ENCODE measurements at places on chromosomes 6 and 20.
A peak's percentile ranks its signal among the peaks of the same experiment; 100 is the strongest.

DNA sequence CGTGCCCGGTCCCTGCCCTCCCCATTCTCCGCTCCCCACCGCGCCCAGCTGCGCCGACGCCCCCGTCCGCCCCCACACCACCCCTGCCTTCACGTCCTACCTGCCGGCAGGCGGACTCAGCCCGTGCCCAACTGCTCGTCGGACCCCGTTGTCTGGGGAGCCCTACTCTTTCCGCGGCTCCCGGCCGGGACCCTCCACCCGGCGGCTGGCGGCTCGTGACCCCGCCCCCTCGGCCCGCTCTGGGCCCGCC is at the start of gene SERAC1:
TSS of gene SERAC1 (minus strand) at position 223 of the 250 bp plus-strand sequence. CDS start 9,899 bp downstream, outside the sequence.
- no peak for DNase-seq

DNA sequence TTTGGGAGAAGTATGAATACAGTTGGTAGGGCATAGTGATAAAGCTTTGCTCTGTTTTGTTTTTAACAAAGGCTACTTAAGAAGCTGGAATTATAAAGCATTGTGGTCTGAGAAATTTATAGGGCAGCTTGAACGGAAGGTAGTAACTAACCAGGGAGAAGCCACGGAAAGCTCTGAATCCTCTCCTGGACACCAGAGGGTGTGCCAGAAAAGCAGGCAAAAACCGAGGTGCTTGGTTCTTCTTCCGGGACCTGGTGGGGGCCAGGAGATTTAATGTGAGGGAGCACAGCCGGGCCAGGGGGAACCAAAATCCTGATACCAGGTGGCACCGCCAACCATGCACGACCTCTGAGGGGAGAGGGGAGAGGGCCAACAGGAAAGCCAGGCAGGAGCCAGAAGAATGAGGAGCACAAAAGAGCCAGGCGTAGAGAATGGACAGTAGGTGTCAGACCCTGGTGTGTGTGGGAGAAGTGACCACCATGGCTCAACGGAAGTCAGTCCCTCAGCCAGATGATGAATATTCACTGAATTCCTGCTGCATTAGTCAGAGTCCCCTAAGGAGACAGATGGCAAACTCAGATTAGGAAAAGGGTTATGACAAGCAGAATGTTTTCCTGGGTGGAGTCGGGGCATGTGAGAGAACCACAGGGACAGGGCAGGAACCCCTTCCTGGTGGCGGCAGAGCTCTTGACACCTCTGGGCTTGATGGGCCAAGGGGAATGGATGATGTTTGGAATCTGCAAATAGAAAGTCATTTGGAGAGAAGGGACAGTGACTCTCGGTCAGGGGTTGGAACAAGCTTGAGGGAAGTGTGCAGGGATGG is 262.3 kb downstream of the ZNF217 start:
- peak; percentile 15 for DNase-seq

DNA sequence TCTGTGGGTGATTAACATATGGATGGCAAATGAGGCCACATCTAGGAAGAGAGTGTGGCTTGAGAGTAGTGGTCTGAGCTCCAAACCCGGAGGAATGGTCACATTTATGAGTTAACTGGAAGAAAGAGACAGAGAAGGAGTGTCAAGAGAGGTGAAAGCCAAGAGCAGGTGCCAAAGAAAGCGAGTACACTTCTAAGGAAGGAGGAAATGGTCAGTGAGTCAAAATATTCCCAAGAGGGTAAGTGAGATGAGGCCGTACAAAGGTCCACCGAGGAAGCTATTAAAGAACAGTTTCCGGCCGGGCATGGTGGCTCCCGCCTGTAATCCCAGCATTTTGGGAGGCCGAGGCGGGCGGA is 104.5 kb upstream of the RNF24 start:
- DNase-seq = no peak

DNA sequence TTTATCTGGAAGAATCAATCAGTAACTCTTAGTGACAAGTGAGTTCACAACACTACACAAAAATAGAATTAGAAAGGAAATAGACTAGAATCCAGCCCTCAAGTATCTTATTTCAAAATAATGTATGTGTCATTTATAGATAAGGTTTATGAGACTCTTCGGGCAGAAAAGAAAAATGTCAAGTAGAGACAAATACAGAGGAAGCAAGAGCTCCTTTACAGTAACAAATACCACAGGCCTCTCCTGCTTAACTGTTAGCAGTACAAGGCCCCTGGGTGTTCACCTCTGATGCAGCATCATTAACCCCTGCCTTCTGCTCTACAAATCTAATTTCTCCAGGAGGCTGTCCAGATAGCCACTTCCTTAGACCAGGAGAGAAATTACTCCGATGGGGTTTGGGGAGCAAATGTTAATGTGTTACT is 76.7 kb downstream of the UBE3D start:
- DNase-seq = peak; percentile 53

- DNase-seq = peak; percentile 34
Observed at GRCh38 chr6:126176282-126176681, 163.6 kb upstream of the CENPW start.

DNA sequence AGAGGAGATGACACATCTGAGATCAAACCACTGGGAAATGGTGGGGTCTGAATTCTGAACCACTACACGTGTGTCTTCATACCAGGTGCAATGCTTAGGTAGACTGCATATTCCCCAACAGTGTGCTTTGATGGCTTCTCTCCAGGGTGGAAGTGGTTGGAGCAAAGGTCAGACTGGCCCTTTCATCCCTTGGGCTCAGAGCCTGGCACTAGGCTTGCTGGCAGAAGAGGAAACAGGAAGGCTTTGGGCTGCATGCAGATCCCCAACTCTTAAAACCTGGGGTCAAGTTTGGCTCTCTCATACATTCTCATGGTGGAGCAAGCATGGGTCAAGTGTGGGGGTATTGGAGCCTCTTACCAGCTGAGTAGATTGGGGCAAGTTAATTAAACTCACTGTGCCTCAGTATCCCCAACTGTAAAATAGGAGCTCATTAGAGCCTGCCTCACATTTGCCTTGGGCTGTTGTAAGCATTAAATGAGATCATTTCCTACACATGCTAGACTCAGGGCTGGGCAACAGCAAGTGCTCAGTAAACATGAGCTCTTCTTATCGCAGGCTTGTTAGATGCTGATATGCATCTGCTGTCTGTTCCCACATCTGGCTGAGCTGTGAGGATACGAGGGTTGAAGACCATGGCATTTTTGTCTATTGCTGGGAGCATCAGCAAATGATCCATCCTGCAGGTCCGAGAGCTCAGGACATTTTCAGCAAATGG is 51.6 kb upstream of the FAM83D start:
- no peak for DNase-seq

DNA sequence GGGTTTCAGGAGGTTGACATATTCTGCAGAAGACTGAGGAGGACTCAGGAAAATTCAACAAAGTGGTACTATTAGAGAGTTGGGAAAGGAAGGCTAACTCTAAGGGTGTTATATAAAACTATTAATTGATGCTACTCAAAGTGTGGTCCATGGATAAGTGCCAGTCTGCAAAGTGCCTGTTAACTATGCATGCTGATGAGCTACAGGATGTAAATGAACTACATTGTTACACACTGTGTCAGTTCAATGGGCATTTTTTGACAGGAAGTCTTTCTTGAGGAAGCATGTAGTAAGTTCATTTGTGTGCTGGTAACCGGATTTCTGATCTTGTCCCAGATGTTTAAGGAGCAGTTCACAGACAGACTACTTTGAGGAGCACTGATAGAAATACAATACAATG is 75.6 kb downstream of the KLHL32 start:
- DNase-seq = no peak

DNA sequence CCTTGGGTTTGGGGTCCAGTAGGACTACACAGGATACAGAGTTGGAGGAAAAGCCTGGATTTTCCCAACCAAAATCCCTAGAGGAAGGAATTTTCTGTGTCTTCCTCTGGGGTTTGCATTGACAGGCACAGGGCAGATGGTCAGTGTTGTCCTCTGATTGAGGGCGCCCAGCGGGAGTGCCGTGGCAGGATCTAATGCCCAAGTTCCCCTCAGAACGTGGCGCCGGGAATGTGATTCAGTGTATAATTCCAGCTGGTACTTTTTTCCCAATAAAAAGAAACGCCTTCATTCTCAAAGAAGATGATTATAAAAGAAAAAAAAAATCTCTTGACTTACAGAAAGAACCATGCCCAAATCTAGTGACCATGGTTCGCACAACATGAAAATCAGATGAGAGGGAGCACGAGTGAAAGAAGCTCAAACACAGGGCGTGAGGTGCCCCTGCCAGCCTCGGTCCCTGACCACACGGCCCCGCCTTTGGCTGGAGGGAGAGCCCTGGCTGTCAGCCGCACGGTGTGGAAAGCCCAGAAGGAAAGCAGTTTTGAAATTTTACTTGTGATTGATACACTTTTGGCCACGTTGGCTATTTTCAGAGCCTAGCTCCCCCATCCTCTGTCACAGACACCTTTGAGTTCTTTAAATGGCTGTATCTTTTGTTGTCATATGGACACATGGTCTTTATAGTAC is 31.6 kb downstream of the VEGFA start:
- DNase-seq = no peak

DNA sequence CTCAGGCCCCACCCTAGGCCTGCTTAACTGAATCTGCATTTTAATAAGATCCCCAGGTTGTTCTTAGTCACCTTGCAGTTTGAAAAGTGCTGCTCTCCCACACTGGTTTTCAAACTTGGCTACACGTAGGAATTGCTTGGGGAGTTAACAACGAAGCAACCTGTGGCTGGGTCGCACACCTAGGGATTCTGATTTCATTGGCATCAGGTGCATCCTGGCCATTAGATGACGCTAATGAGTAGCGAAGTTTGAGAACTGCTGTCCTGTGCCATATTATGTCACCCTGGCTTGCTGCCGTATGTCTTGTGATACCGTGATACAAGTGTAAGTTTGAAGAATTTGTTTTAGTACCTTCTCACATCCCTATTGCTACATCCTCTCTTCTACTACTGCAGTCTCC is 28.2 kb upstream of the FUCA2 start:
- no peak for DNase-seq

GRCh38 chr20:14407336-14407735 is 69.9 kb upstream of the FLRT3 start:
- no peak for DNase-seq

DNA sequence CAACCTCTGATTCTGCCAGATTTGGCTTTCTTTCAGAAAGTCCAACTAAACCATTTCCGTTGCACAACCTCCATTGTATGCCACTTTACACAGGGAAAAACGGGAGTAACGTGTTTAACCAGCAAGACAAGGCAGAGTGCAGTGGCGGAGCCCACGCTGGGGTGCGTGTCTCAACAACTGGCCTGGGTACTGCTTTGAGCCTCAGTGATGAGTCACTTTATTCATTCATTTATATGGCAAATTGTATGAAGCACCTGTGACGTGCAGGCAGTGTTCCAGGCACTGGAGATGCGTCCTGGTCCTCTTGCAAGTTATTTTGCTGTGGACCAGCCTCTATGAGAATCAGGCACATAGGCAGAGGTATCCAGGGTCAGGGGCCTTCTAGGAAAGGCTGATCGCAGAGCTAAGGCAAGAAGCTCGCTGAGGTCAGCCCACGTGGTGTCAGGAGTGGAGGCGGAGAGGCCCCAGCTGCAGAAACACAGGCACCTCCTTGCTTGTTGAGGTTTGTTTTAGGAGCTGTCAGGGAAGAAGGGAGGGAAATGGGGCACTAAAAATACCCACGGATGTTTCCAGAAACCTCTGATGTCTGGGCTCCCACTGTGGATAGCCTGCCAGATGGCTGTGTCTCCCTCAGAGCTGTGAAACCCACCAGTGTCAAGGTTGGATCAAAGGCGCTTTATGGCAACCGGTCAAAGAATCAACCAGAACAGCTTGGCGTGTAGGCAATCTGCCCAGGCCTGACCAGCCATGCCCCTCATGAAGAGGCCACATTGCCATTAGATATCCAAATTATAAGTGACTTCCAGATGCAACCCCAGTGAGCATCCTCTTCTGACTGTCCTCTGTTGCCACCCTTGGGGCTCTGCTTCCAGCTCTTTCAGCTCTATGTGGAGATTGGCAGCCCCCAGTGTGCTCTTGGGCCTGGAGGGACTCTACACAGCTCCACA is 157.2 kb downstream of the CD83 start:
- no peak for DNase-seq

DNA sequence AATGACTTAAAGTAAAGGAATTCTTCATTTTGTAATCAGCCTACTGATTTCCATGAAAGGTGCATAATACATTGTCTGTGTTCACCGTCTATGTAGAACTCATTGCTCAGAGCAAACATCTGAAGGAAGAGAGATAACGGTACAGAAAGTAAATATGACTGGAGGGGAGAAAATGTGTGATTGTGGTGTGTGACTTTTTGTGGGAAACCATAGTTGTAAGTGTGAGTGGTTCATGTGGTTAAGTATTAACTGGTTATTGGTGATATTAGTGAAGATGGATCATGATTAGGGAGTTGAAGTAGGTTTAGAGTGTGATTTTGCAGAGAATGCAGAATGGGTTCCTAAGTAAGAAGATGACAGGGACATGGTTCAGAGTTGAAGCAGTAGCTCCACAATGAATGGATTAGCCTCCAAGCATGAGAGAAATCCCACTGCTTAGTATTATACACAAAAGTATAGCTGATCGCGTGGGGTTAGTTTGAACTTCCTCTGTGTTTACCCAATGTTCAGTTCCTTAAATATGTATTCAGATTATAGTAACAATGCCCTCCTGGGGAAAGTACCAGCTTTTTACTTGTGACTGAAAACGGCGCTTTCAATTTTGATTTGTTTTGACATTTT is 368.9 kb downstream of the UTRN start:
- no peak for DNase-seq

- no peak for DNase-seq
Observed at GRCh38 chr6:66291905-66292304, 584.9 kb upstream of the EYS start.

DNA sequence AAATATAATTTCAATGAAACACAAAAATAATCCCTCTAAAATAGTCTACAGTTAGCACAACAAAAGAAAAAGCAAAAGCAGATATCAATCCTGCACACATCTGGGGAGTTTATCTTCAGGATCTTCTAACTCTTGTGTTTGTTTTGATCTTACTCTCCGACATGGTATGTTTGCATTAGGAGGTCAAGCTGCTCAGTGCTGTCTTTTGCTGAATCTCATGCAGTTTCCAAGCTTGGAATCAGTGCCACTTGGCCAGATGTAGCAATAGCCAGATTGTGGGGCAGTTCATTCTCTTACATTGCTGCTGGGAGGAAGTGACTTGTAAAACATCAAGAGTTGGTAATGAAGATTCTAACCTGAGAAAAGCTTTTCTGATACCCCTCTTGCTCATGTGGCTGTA is 29.5 kb downstream of the RIOK1 start:
- DNase-seq = peak; percentile 61

DNA sequence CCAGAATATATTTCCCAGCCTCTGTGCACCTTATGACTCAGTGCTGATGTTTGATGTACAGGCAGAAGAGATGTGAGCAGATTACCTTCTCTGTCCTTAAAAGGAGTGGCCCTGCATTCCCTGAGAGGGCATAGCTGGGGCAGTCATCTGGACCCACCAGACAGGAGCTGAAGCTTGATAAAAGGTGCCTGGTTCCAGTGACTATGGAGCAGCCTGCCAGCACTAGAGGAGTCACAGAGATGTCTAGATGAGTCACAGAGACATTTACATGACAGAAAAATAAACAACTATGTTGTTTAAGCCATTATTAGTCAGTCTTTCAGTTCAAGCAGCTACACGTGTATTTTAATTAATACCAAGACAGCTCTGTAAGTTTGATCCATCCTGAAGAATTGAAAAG is 237.1 kb upstream of the MOCS1 start:
- no peak for DNase-seq

- DNase-seq = no peak
Observed at GRCh38 chr20:4866429-4866828, 134.9 kb downstream of the SLC23A2 start.

GRCh38 chr6:145699462-145699861 is 35.9 kb downstream of the EPM2A start:
- peak; percentile 88 for DNase-seq
